ENCODE measurements at places on chromosomes 3 and 15. TPM values are rescaled to one million over a fixed set of nuclear protein-coding genes. Genes with fewer than 3 reads are reported as not detected.
A peak's percentile ranks its signal among the peaks of the same experiment; 100 is the strongest.

- peaks cover 1% of the 10 kb centered on the region for H3K4me1 ChIP-seq
- peaks cover 87% of the 10 kb centered on the region for H3K27me3 ChIP-seq
- no peaks in the 10 kb centered on the region for H3K36me3 ChIP-seq
- no peak for DNase-seq
Observed at GRCh38 chr15:88267720-88268119, 11.2 kb upstream of the NTRK3 start.

GRCh38 chr15:85625166-85625830 is 169.4 kb downstream of the KLHL25 start:
- H3K27ac ChIP-seq, result peak overlapping the region; percentile 16
- no peak for DNase-seq
- H3K4me3 ChIP-seq, result no peak overlapping the region
- H3K4me1 ChIP-seq, result peaks cover 20% of the 10 kb centered on the region
- H3K36me3 ChIP-seq, result peaks cover 3% of the 10 kb centered on the region
- H3K27me3 ChIP-seq, result no peaks in the 10 kb centered on the region

DNA sequence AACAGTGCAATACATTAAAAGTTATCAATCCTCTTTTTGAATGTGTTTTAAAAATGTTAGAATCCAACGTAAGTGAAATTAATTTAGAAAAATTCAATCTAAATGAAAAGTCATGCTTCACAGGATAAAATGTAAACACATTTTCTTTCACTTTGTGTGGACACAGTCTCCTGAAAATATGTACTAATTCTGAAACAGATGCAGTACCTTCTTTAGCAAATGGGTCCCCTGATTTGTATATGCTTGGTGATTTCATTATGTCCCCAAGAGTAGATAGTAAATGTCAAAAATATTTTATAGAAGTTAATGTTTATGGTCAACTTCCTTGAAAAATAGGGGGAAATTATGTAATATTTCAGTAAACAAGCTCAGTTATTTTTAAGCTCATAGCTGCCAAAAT is 28.9 kb downstream of the FOXP1 start:
- H3K4me1 ChIP-seq, result no peaks in the 10 kb centered on the region
- H3K27me3 ChIP-seq, result no peaks in the 10 kb centered on the region
- DNase-seq, result no peak

DNA sequence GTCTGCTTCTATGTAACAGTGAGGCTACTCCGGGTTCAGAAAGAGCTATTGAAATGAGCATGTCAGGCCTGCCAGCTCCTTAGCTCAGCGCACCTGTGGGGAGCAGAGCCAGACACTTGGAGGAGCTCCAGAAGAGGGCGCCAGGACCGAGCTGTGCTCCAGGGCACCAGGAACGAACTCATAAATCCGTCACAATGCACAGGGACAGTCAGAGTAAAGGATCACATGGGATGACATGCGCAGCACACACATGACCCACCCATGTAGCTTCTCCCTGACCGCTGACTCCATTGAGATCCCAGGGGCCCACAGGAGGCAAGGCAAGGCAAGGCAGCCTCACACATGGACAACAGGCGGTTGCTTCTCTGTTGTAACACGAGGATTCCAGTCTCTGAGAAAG is 26.0 kb upstream of the GNB5 start:
- H3K36me3 ChIP-seq, result peaks cover 32% of the 10 kb centered on the region
- no peaks in the 10 kb centered on the region for H3K4me1 ChIP-seq
- no peak overlapping the region for H3K4me3 ChIP-seq
- H3K27ac ChIP-seq, result no peak overlapping the region

GRCh38 chr15:39075756-39076341 is 505.0 kb upstream of the THBS1 start:
- no peaks in the 10 kb centered on the region for H3K4me1 ChIP-seq
- H3K36me3 ChIP-seq, result no peaks in the 10 kb centered on the region
- H3K27ac ChIP-seq, result no peak overlapping the region
- no peak for DNase-seq

DNA sequence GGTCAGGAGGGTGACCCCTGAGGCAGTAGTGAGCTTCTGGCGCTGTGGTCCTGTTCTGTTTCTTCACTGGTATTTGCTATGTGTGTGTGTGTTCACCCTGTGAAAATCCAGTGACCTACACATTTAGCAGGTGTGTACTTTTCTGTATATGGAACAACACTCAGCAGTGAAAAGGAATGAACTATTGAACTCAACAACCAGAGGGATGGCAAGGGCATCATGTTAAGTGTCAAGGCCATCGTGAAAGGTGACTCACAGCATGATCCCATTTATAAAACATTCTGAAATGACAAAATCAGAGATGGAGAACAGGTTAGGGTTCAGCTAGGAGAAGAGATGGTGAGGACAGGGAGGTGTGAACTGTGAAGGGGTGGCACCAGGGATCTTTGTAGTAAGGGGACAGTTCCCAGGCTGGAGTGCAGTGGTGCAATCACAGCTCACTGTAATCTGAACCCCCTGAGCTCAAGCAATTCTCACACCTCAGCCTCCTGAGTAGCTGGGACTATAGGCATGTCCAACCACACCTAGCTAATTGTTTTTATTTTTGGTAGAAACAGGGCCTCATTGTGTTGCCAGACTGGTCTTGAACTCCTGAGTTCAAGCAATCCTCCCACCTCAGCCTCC is 10.0 kb upstream of the RAB43 start:
- no peak for DNase-seq
- no peaks in the 10 kb centered on the region for H3K27me3 ChIP-seq
- peaks cover 13% of the 10 kb centered on the region for H3K36me3 ChIP-seq
- no peak overlapping the region for H3K27ac ChIP-seq

RLBP1 gene
- not detected for total RNA-seq

CRTAP gene
- total RNA-seq, result 66.9 TPM
